ENCODE measurements at places on chromosomes 2 and 18.

DNA sequence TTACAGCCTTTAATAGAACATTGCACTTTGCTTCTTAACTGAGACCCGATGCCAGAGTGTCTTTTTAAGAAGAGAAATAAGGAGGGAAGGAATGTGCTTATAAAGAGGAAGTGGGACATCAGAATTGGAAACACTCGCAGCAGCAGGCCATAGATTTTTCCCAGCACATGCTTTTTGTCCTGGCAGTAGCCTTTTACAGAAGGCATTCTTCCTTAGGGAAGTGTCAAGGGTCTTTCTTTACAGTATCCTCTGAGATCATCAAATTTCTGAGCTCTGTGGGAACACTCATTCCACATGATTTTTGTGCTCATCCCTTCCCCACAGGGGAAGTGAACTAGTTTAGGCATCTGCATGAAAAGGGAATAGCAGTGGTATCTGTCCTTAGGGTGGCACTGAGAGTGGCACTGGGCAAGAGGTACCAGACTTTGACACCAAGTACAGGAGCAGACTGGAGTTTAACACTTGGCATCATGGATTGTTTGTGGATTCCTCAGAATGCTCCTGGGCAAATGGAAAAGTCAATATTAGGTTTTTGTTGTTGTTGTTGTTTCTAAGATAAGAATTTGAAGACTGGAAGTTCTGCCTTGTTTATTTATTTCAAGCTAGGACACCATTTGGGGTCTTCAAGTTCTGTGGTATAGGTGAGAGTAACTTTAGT, 4.1 kb downstream of the MYO1B start:
- no peak for DNase-seq

DNA sequence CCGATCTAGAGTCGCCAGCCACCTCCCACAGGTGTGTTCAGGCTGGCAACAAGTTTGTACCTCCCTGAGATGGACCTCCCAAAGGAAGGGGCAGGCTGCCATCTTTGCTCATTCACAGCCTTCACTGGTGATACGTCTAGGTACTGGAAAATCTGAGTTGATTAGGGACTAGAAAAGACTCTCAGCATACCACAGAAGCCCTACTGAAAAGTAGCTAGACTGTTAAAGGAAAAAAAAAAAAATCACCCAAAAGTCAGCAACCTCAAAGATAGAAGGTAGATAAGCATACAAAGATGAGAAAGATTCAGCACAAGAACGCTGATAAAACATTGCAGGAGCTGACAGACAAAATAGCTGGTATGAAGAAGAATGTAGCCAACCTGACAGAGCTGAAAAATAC, 128.6 kb upstream of the WDR75 start:
- DNase-seq = no peak

GRCh38 chr2:99278793-99279291, 22.2 kb downstream of the LYG1 start:
- no peak for DNase-seq

DNA sequence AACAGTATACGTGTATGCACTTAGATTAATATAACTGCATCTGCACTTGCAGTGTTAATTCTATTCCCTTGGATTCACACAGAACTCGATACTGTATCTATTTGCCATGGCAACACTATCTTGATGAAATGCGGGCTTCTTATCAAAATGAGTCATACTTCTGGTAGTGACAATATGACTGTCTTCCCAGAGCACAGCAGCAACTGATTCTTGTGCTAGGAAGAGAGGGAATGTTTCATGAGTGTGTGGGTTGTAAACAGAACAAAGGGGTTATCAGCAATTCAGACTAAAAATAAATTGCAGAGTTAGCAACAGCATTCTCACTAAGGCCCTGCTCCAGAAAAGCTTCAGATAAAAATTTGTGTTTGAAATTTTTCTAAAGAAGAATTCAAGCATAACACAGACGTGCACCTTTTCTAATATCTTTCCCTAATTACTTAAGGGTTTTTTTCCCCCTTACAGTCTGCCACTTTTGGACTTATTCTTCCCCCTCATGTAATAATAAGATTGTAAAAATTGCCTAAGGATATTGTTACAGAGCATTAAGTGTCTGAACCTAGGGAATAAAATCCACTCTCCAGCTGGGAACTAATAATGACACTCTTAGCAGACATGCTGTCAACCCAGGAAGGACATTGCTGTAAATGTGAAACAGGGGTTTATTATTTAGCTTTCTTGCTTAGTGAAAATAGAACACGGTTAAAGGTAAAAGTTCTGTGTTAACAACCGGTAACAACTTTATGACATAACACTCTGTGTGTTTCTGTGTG, 99.9 kb upstream of the SLC38A11 start:
- no peak for DNase-seq

- DNase-seq = no peak
Measured at GRCh38 chr18:76449111-76449453, 46.0 kb downstream of the ZNF516 start.

- DNase-seq = no peak
Measured at GRCh38 chr2:6975988-6976387, 58.8 kb downstream of the RNF144A start.

DNA sequence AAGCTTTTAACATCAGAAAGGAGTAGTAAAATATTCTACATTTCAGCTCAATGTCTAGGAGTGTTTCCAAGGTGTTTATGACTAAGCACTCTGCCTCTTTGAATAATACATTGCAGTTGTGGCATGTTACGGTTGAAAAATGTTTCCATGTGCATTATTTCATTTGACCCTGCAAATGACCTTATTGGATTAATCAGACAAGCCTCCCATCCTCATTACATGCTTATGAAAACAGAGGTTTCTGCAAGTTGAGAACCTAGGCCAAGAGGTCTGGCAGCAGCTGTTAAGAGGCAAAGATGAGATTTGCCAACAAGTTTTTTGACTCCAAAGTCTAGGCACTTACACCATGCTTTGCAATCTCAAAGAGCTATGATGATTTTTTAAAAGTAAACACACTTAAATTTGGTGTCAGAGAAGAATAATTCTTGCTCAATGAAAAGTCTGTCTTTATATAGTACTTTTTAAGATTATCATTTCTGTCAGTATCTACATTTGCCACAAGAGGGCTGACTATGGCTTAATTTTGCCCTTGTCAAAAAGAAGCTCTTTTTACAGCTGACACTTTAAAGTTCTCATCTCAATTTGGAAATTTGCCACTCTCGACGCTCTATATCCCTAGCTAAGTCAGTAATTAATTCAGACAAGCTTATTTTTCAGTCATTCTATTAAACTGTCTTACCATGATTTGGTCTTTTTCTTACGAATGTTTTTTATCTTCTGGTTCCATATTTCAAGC, 260.6 kb downstream of the PAX3 start:
- DNase-seq = peak; percentile 2

GRCh38 chr2:88230911-88231310, 60.8 kb downstream of the THNSL2 start:
- peak; percentile 5 for DNase-seq

DNA sequence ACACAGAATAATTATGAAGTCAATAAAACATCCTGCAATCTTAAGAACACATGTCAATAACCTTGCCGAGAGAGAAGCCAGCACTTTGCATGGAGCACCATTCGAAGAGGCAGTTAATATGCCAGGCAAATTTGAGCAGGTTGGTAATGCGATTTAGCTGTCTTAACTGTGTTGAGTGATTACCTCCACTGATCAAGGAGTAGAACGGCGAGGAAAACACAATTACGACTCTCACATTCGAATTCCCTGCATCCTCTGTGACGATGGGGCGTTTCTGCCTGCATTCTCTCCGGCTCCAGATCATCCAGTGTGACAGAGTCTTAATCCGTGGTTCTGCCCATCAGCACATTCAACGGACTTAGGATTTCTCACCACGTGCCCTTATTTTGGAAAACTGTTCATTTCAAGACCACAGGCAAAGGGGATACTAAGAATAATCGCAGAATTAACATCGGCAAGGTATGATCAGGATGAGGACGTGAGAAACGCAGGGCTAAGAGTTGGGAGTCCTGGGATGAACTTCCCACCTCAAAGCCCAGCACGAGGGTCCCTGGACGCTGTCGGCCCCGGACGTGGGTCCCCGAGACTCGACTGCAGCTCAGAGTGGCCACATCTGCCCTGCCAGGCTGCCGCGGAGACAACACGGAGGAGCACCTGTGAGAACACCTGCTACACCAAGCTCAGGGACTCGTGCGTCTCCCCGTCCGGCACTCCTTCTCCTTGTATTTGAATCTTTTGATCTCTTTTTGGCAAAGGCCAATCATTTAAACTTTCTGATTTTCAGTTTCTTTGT, 499.2 kb upstream of the SALL3 start:
- no peak for DNase-seq

GRCh38 chr2:155372969-155373368, 674.5 kb downstream of the KCNJ3 start:
- peak; percentile 25 for DNase-seq

DNA sequence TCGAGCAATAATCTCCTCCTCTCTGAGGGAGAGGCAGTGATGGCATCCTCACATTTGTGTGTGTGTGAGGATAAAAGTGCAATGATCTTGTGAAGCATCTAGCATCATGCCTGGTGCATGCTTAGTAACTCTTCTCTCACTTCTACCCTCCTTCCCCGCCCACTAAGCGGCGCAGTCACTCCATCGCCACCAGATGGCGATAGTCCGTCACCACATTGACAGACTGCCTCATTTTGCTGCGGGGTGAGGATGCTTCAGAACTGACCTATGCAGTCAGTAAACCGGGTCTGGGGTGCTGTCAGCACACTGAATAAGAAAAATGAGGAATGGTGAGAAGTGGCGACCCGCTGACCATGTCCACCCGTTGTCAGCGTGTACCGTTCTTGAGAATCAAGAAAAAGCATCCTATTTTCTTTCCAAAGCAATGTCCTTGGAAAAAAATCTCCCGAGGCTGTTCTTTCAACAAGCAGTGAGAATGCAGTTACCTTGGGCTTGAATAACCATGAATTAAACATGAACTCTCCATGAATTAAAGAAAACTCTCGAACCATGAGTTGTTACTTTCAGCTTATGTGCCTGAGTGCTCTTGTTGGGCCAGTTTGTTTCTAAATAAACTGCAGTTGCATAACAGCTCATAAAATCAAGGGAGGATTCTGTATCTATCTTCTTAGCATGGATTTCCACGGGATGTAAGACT, 37.3 kb upstream of the TMEM177 start:
- peak; percentile 90 for DNase-seq

- DNase-seq = peak; percentile 68
Measured at GRCh38 chr2:239727776-239728600, 297.2 kb downstream of the NDUFA10 start.

DNA sequence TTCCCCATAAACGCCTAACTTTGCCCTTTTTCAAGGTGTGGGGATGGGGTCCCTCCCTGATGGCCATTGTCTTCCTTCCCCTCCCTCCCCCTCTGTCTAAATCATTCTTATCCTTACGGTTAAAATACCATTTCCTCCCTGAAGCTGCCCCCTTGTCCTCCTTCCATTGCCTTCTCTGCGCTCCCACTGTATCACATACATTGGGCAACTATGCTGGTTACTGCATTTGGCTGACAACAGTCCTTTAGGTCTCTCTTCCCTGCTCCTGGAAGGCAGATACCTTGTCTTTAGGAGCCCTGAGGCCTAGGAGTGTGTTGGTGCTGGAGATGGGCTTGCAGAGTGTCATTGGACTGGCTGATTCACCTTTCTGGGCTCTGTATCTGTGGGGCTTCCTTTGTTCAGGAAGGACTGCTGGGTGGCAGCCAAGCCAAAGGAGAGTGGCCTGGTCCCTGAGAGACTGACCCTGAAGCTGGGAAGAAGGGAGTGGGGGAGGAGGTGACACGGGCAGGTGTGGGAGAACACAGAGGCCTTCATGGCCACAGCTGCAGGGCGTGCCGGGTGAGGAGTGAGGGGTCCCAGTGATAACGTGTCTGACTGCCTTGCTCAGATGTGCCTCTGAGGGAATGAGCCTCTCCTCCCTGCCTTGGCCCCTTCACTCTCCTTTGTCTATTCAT, 2.2 kb downstream of the WNT6 start:
- DNase-seq = no peak

DNA sequence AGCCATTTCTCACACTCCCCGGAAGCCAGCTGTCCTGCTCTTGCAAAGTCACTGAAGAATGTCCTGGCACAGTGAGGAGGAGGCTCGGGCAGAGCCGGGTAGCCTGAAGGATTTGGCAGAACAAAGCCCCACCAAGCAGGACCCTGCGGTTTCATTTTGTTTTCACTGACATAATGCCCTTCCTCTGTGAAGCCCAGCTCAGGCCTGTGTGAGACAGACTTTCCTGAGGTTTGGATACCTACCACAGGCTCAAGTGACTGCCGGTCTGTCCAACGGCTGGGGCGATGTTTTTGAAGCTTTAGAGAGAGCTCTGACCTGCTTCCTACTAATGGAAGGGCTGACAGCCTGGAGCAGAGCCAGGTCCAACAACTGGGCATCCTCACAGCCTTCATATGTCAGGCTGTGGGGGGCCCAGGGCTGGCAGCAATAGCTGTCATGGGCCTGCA, 99.8 kb upstream of the FZD7 start:
- DNase-seq = peak; percentile 5

GRCh38 chr2:164928101-164928673, 27.1 kb downstream of the SLC38A11 start:
- DNase-seq = no peak

- DNase-seq = no peak
Measured at GRCh38 chr18:11284811-11285210, 135.4 kb upstream of the PIEZO2 start.
